Activated gamma-delta T cell treated with anti-CD3 and anti-CD28 coated beads, Interleukin-2, amount 50 U/mL, for 16 hours (primary cell): ENCODE measurements at places on chromosomes 12 and 14.

DNA sequence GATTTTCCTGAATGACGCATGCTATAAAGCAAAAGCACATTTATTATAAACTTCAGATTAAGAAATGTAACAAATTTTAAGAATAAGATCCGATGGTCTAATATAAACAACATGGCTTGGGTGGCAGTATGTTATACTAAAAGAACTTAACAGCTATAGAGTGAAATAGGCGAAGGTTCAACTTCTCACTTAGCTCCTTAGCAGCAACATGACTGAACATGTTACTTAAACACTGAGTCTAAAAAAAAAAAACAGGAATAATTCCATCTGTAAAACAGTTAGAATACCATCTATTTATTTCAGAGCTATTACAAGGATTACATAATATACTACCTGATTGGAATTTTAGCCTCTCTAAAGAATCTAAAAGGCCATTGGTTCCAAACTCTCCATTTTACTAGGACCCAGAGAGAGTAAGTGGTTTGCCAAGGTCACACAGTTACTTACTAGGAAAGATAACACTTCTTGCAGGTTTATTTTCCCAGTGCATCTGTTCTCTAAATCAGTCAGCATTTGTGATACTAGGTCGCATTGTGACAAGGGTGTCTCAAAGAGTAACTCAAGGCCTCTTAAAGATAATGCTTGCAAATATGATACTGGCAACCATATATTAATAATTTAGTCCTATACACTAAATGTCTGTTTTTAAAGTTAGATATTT, 14.8 kb downstream of the OSBPL8 start:
- DNase-seq: no peak

GRCh38 chr14:72591391-72591790, 302.5 kb downstream of the DPF3 start:
- DNase-seq: no peak

DNA sequence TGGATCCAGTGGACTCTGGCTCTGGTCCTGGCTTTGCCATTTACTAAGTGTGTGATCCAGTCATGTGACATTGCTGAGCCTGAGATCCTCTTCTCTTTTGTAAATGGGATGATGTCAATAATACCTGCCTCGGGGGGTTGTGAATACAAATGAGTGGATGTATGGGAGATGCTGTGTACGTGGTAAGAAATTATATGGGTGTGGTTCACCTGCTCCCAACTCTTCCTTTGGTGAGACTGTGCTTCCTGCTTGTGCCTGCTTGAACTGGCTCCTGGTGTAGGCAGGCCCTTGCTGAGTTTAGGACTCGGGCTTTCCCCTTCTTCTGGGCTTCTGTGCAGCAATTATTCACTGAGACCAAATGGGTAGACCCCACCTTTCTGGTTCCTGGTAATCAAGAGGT, 189.5 kb upstream of the FRMD6 start:
- no peak for DNase-seq

GRCh38 chr14:80049055-80049454, 162.2 kb downstream of the DIO2 start:
- no peak for DNase-seq

GRCh38 chr14:99944241-99944651, 121.0 kb upstream of the EVL start:
- DNase-seq: no peak

GRCh38 chr12:64057706-64058105, 164.4 kb downstream of the KICS2 start:
- no peak for DNase-seq

DNA sequence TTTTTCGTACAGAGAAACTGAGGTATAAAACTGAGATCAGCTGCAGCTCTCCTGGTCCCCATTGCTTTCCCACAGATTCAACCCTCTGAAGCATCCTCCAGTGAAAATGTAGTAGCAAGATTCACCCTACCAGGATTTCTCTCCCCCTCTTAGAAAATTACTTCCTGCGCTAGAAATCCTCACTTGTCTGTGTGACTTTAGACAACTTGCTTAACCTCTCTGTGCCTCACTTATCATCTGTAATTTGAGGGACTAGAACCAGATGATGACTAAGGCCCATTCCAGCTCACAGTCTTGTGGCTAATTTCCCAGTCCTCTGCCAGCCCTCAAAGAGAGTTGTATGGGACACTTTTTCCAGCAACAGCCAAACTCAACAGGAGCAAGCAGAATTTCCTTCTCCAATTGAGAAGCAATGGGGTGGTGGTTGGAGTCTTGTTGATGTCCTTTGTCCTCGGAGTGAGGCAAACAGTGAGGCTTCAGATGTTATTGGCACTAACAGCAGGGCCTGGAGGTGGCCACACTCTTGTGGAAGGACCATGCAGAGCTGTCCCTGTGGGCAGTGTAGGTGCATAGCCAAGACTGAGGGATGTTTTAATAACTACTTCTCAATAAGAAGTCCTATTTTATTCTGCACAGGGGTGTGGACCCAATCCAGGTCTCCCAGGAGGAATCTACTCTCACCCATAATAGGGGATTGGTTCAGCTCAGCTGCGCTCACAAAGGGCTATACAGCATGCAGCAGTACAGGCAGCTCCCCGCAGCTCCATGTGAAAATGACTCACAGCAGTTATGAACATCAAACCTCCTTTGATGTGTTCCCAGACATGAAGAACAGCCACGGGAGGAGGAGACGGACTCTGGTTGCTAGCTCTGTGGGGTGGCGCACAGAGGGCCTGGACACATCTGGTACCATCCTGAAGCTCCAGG, 200.1 kb downstream of the DAD1 start:
- no peak for DNase-seq

- no peak for DNase-seq
These were observed 161.3 kb downstream of the RPL10L start for GRCh38 chr14:46490238-46490685.

DNA sequence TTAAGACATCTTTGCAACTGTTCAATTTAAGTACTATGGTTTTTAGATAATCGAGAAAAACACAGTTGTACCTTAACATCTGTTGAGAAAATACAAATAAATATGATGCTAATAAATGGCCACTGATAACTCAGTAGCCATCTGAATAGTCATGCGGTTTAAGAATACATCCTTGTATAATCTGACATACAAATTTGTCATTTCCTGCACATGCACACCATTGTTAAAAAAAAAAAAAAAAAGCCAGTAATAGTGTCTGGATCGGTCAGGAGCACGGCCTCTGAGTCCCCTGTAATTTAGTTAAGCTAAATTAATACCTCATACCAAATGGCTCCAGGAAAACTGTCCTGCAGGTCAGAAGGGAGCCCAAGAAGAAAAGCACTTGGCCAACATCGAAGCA, 16.8 kb downstream of the RFC5 start:
- no peak for DNase-seq

- DNase-seq: no peak
These were observed 167.7 kb upstream of the PLXNC1 start for GRCh38 chr12:93980711-93981110.

- no peak for DNase-seq
These were observed 60.2 kb upstream of the ATP2B1 start for GRCh38 chr12:89768586-89769482.

GRCh38 chr12:95601091-95601961, 50.0 kb upstream of the USP44 start:
- no peak for DNase-seq

DNA sequence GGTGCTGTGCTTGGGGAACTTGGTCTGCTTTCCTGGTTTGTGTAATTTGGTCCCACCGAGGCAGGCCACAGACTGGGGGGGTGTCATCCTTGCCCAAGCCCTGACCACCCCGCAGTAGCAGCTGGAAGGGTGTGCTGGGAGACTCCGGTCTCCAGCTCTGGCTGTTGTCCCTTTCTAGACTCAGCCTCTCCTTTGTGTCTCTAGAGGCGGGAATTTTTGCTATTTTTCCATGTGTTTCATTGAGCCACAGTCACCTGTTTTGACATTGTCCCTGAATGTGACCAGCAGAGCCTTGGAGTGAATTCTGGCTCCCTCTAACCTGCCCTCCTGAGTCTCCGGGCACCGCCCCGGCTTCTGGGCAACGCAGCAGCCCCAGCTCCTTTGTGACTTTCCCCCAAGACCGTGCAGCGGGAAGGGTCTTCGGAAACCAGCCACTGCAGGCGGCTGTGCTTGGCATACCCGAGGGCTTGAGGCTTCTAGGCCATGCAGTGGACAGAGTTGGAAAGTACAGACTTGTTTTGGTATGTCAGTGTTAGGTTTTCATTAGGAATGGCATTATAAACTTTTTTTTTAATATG, 98.6 kb downstream of the TNFAIP2 start:
- no peak for DNase-seq

GRCh38 chr14:70879448-70879847, 27.8 kb upstream of the PCNX1 start:
- no peak for DNase-seq

DNA sequence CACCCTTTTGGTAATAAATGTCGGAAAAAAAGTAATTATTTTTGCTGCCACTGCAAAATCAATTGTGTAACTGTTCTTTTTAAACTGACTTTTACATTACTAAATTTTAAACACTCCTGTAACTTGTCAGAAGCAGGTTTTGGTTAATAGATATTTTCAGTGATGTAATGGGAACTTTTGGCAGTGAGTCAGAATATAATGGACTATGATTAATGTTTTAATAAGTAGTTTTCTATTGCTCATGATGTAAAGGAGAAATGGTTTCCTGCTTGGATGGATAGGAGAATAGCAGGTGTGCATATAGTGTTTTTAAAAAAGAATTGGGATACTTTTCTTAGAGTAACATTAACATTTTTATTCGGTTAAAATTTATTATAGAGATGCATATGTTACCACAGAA, 58.8 kb downstream of the TRMT5 start:
- no peak for DNase-seq

- DNase-seq: no peak
These were observed at the start of gene IL31 for GRCh38 chr12:122174155-122174845. Gene IL31 (minus strand): TSS chr12:122174221. CDS start chr12:122174172, 49 bp downstream.

DNA sequence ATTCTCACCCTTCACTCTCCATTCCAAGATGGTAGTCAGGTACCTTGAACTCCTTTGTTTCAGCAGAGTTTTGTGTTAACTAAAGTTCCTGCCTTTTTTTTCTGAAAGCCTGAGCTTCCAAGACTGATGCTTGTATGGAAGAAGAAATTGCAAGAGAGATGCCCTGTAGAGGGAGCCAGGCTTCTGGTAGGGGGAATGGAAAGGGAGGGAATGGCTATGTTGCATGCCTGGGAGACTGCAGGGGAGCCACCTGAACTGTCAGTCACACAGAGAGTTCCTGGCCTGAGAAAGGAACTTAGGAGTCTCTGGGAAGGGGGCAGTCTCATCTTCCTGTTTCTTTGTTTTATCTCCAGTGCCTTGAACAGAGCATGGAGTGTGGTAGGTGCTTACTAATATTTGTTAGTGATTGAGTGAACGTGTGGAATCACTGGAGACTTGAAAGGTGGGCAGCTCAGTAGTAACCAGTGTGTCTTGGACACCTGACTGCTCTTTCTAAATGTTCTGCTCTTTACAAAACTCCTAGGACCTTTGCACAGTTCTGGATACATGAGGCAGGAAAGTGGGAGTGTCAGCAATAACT, 132.2 kb downstream of the ANO4 start:
- DNase-seq: no peak

DNA sequence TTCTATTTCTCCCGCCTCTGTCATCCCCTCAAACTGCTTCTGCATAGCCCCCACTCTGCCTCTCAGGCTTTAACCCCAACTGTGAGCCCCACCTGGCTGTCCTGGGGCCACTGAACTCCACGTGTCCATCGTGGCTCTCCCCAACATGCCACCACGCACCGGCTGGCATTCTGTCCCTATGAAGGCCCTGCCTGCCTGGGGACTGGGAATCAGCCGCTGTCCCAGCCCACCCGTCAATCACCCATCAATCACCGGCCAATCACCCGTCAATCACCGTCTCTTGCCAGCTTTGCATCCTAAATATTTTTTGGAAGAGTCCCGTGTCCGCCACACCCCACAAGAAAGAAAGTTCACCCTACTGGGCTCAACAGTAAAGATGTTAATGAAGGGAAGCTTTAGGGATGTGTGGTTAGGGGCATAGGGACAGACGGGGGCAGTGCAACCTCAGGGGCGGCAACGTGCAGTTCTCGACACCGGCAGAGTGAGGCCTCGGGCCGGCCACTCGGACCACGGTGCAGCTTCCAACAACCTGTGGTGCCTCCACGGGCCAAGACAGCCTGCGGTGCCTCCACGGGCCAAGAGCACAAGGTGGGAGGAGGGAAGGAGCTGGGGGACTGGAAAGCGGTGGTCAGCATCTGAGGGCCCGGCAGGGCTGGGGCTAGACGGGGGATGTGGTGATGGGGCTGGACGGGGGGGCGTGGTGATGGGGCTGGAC, 85.6 kb downstream of the GALNT9 start:
- no peak for DNase-seq

DNA sequence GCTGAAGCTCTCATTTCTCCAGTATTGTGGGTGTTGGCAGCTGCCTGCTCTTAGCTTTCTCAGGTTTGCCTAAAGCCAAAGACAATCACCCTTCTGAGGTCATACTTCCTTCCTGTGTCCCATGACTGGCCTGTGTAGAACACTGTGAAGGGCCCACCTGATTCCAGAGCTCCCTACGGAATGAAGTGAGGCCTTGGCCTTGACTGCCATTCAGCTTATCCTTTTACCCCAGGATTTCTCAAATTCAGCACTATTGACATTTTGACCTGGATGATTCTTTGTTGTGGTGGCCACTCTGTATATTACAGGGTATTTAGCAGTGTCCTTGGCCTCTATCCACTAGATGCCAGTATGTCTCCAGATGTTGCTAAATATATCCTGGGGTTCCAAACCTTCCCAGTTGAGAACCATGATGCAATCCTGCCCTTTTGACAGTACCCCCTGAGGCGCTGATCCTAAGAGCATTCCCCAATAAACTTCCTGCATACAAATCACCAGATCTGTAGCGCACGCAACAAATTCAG, 112.3 kb upstream of the KRR1 start:
- DNase-seq: no peak

- DNase-seq: no peak
These were observed 165.2 kb downstream of the TSPAN9 start for GRCh38 chr12:3242199-3242863.

GRCh38 chr12:102407776-102408486, 72.4 kb downstream of the IGF1 start:
- no peak for DNase-seq

- DNase-seq: no peak
These were observed 21.8 kb upstream of the SPPL3 start for GRCh38 chr12:120925740-120926563.

DNA sequence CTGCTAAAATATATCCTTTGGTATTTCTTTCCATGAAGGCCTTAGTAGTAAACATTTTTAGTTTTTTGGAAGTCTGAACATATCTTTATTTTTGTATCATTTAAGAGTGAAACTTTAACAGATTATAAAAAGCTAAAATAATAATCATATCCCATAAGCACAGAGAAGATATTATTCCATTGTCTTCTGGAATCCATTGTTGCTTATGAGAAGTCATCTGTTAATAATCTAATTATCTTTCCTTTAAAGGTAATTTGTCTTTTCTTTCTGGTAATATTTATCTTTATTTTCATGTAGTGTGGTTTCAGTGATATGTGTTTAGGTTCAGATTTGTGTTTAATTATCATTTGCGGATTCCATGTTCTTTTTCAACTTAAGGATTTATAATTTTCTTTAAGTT, 261.7 kb downstream of the MSRB3 start:
- no peak for DNase-seq

DNA sequence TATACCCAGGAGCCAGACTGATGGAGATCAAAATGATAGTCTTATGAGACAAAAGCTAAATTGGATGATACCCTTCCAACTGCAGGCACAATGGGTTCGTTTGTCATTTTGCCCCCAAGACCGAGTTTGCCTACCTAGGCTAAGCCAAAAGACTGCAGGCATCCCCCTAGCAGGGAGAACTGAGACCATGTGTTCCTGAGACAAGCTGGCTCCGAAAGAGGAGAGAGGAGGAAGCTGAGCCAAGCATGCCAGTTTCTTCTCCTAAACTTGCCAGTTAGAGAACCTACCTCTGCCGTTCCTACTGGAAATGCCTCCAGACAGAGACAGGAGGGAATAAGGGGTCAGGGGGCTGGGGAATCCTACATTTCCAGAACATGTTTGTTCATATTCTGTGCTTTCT, 8.3 kb upstream of the ELK3 start:
- no peak for DNase-seq
